Right atrium auricular region (tissue), 2 donors: ENCODE measurements at places on chromosomes 11 and 22. TPM values are rescaled to one million over a fixed set of nuclear protein-coding genes. Genes with fewer than 3 reads are reported as not detected.

C11orf91 gene
- not detected for total RNA-seq

- no peaks in the 10 kb centered on the region for H3K36me3 ChIP-seq
- no peaks in the 10 kb centered on the region for H3K27me3 ChIP-seq
- H3K4me1 ChIP-seq = peaks cover 22% of the 10 kb centered on the region
- H3K4me3 ChIP-seq = no peak overlapping the region
- H3K27ac ChIP-seq = no peak overlapping the region
Observed at GRCh38 chr11:13343931-13344717, 66.5 kb downstream of the BMAL1 start.

- H3K27me3 ChIP-seq = no peaks in the 10 kb centered on the region
- peaks cover 56% of the 10 kb centered on the region for H3K4me1 ChIP-seq
- no peak for DNase-seq
- H3K27ac ChIP-seq = peak overlapping the region; percentile 22
- H3K4me3 ChIP-seq = no peak overlapping the region
Observed at GRCh38 chr22:37193629-37194191, 5.7 kb upstream of the C1QTNF6 start.

GRCh38 chr22:23893945-23894709, at the start of gene MIF:
MIF (plus strand) TSS chr22:23894383; CDS start chr22:23894475, 92 bp downstream.
- H3K27me3 ChIP-seq = no peaks in the 10 kb centered on the region
- H3K36me3 ChIP-seq = peaks cover 15% of the 10 kb centered on the region
- peak within 1 kb of the TSS; percentile 73 for H3K4me3 ChIP-seq
- H3K27ac ChIP-seq = peak within 1 kb of the TSS; percentile 94
- peaks cover 38% of the 10 kb centered on the region for H3K4me1 ChIP-seq
- peak; percentile 95 for DNase-seq
